ENCODE measurements at places on chromosomes 1 and 21.

- DNase-seq = no peak
These were observed 43.6 kb upstream of the A3GALT2 start for GRCh38 chr1:33364565-33364918.

DNA sequence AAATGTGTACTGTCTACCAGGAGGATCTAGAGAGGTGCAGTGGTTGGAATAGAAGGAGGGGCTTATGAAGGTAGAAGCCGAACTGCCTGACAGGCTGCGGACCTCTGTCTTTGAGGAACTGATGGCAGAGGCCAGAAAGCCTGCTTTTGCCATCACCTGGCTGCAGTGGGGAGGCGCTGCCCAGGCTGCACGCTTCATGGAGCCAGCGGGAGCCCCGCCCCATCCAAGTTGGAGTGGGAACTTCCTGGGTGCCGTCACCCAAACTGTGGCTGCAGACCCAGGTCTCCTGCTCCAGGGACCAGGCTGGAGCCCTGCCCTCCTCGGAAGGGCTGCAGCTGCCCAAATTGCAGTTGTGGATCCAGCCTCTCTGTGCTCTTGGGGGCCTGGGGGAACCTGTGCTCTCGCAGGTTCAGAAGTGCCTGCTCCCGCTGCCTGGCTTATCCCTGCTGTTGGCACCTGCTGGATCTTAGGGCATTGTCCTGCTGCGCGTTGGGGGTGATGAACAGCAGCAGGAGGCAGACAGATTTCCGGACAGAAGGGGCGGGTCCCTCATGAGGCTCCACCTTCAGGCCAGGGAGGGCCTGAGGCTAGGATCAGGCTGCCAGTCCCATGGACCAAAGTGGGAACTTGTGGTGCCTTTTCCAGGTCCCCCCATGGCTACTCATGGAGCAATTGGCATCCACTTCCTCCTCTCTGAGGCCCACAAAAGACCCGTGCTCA is 118.0 kb upstream of the PLPPR4 start:
- no peak for DNase-seq

DNA sequence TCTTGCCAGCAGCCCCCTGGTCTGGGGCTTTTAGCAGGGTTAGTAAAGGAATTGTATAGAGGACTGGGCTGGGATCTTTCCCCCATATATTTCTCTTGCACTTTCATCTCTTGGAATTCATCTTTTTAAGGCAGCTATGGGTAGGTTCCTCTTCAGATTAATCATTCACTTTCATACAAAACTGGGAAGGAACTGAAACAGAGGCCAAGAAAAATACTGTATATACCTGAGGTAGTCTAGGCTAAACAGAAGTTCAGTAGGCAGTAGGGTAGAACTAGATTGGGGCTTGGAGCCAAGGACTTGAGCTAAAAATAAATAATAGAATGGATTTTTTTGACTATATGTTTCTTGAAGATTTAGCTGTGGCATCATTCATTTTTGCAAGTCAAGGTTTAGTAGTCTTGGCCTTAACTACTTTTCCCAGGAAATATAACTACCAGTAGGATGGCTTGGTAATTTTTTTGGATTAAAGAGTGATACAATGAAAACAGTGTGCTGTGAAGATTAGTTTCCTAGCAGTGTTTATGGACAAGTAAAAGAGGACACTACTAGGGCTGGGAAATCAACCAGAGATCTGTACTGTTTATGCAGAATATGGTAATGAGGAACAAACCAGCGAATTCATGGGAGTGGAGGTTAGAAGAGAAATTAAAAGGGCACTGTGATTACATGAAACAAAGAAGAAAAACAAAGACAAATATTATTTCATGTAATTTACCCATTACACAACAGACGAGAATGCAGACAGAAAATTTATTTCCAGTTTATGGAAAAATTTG is 50.9 kb upstream of the PTGS2 start:
- DNase-seq = no peak

DNA sequence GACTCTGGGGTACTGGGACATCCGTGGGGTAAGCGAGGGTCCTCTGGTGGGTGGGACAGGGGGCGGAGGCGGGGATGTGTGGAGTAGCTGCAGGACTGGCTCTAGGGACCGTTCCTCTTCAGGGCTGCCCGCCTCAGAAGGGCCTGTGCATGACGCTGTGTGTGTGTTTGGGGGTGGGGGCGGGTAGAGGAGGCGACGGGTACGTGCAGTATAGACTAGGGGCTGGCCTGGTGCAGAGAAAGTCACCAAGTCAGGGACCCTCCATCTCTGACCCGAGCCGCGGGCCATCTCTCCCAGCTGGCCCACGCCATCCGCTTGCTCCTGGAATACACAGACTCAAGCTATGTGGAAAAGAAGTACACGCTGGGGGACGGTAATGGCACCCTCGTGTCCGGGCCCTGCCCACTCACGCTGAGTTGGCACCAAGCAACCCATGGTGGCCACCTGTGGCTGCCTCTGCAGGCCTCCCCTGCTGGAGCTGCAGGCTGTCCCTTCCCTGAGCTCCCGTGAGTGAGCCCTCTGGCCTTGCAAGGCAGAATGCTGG is 342 bp downstream of the GSTM5 start:
- no peak for DNase-seq

DNA sequence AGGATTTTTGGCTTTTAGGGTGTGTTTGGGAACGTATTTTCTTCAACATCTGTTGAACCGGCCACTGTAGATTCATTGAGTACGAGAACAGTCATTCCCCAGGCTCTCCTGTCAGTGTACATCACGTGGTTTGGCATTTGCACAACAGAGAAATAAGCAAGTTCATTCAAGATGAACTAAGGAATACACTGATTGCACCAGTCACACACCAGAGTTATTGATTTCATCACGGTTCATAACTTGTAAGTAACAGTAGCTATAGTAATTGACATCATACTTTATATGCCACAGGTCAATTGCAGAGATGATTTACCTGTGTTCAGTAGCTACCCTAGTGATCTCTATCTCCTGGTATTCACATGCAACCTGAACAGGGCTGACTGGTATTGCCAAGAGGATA is 90.7 kb upstream of the ETS2 start:
- DNase-seq = no peak

- no peak for DNase-seq
These were observed 233.1 kb downstream of the CAMTA1 start for GRCh38 chr1:7018351-7018750.

DNA sequence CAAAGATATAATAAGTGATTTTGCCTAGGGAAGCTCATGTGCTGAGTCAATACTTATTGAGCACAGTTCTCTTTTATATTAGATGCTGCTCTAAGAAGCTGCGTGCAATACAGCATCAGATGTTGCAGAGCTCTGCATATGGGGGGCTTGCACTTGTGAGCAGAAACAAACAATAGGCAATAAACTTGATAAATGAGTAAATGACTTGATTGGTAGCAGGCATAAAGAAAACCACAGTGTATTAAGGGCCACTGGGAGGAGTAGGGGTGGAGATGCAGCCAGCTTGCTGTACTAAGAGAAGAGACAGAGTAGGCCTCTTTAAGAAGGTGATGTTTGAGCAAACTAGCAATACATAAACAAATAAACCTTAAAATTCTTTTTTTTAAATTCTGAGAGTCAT is 598.5 kb upstream of the ADAMTS5 start:
- no peak for DNase-seq

GRCh38 chr1:197029749-197030148 is 37.3 kb downstream of the F13B start:
- no peak for DNase-seq

GRCh38 chr1:237074371-237075117 is 32.6 kb downstream of the RYR2 start:
- no peak for DNase-seq

- no peak for DNase-seq
These were observed 5.5 kb downstream of the SH2D2A start for GRCh38 chr1:156811168-156811567.

- no peak for DNase-seq
These were observed 90.5 kb downstream of the ACTL8 start for GRCh38 chr1:17845583-17845982.

GRCh38 chr1:238962941-238963340 is 423.4 kb upstream of the CHRM3 start:
- DNase-seq = no peak

DNA sequence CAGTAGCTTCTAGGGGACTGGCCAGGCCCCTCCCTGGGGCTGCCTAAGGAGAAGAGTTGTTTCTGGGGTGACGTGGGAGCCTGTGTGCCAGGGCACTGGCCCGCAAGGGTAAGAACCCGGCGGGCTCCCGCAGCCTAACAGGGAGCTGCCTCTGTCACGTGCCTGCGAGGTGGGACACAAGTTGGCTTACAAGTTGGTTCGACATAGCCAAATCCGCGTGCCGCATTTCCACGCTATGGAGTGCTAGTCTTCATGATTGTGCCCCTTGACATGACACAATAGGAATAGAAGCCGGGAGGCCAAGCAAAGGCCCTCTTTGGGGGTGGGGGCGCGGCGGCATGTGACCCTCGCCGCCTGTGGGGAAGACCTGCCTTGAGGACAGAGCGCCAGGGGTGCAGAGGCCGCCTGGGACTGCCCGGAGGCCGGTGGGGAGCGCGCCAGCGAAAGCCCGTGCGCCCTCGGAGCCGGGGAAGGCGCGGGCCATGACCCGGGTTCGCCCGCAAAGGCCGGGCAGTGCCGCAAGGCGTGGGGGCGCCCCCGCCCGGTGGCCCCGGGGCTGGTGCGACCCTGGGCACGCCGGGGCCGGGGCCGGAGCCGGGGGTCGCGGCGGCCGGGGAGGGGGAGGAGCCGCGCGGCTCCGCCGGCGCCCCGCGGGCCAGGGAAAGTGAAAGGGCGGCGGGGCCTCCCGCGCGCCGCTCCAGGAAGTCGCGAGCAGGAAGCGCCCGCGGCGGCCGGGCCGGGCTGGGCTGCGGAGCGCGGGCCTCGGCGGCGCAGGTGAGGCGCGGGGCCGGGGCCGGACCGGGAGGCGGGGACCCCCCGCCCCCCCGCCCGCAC is at the start of gene SLC37A1:
TSS of gene SLC37A1 (plus strand) at position 702 of the 834 bp plus-strand sequence. CDS start 4,603 bp downstream, outside the sequence.
- peak; percentile 35 for DNase-seq

DNA sequence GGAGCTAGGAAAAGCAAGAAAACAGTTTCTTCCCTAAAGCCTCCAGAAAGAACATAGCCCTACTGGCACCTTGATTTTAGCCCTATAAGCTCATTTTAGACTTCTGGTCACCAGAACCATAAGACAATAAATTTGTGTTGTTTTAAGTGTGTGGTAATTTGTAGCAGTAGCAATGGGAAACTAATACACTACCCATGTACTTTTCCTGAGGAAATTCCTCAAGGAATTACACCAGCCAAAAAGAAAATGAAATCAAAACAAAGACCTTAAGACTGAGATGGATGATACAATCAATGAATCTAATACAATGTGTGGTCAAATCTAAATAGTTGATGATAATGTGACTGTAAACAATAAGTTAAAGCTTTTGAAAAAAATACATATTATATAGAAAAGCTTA is 11.8 kb downstream of the VAMP4 start:
- no peak for DNase-seq

DNA sequence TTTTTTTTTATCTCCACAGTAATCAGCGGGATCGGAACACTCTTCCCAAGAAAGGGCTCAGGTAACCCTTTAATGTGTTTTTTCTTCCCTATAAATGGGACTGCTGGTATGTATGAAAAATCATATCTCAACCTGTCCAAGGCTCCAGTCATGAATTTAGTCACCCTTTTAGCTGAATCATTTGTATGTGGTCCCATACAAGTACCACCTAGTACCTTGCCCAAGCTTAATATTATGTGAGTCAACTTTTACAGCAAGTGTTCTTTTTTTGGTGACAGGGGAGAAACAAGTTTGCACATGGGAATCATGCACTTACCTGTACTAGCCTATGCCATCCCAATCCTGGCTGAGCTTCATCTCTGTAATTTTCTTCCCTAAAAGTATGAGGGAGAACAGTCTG is 43.7 kb upstream of the IPO9 start:
- no peak for DNase-seq

DNA sequence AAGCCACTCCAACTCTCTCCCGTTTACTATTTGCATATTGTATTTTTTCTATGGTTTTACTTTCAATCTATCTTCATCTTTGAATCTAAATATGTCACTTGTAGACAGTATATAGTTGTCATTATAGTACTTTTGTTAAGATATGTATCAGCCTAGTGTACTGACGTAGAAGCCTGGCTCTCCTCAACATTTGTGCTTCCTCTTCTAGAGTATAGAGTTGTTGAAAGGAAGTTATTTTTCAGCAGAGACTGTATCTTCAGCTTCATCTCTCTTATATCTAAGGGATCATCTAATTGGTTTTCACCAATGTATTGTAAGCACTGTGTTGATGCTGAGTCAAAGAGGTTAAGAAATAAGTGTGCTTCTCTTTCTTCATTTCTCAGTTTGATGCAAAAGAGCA is 192.8 kb downstream of the LMO4 start:
- DNase-seq = no peak

DNA sequence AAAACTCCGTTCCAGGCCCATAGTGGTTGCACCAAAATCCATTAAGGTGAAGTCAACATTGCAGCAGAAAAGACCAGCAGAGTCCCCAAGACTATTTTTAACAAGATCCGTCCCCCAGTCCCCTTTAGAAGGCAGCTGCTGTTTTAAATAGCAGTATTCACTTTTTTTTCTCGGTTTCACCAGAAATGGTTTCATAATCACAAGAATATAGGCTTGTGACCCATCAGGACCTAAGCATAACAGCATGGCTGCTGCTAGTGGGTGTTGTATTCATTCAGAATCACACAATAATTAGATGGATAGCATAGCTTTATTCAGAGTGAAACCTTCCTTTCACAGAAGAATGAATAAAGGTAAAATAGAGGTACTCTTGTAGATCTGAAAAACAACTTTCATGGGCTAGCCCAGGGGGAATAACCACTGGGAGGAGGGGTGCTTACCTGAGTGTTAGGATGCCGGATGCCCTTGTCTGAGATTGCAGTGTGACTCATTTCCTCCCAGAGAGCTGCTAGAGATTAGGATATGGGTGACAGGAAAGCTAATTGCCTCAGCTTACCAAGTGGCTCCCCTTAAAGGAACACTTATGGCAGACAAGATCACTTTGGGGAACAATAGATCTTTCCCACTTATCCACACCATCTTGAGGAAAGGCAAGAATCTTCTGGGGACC is 35.0 kb downstream of the ACKR1 start:
- no peak for DNase-seq

GRCh38 chr1:214657299-214657698 is 54.3 kb downstream of the CENPF start:
- DNase-seq = no peak

Measured in T-cell (primary cell).